Liver (tissue), 10 donors: ENCODE measurements at places on chromosomes 16 and 17. TPM values are rescaled to one million over a fixed set of nuclear protein-coding genes. Genes with fewer than 3 reads are reported as not detected.

Gene DPH1
- total RNA-seq: 9.8 TPM

DNA sequence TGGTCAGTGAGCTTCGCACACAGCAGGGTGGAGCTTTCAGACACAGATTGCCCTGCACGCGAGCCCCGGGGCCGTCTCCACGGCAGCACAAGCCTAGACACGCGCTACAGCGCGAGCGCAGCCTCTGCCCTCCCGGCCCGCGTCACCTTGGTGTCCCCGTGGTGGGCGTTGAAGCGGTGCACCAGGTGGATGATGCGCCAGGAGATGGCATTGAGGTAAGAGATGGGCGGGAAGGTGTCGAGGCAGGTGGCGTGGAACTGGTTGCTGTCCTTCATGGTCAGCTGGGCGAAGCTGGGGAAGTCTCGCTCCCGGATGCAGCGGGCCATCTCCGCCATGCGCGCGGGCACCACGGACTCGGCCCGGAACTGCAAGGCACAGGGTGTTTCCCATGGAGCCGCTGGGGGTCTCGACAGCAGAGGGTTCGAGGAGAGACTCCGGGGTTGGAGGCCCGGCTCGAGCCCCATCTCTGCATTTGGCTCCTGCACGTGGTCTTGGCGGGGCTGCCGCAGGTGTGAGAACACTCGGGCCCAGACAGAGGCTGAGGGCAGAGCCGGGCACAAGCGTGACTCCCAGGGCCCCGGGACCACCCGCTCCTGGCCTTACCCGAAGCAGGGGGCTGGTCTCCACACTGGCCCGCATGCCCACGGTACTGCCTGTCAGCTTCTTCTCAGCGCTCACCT is 4.3 kb upstream of the CYBA start:
- no peak for DNase-seq

DNA sequence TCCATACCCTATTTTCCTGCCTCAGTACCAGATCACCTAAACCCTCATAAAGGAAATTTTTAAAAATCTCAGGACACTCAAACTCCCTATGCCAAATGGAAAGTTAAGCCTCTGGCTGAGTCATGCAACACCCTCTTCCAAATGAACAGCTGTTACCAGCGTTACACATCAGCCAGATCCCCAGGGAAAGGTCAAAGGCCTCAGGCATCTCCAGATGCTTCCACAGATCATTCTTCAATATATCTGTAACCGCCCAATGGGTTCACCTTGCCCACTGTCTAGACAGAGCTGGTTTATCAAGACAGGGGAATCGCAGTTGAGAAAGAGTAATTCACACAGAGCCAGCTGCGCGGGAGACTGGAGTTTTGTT is 29.1 kb upstream of the SHCBP1 start:
- no peak for DNase-seq

Gene TAC4
- total RNA-seq: not detected

Gene MAPT
- total RNA-seq: 0.17 TPM

GRCh38 chr17:77428020-77428748 is 287.4 kb downstream of the SEC14L1 start:
- no peak for DNase-seq

- DNase-seq: no peak
Measured at GRCh38 chr16:83817022-83817421, 9.2 kb downstream of the HSBP1 start.

DNA sequence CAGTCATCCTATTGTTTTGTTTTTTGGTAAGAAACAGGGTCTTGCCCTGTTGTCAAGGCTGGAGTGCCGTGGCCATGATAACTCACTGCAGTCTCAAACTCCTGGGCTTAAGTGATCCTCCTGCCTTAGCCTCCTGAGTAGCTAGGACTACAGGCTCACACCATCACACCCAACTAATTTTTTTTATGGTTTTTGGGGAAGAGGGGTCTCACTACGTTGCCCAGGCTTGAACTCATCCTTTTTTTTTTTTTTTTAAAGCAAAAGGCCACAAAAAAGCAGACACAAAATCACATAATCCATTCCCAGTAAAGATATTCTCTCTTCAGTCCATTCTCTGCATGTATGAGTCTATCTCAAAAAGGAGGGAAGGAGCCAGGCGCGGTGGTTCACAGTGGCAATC is 5.5 kb downstream of the SPAG9 start:
- DNase-seq: no peak

Gene ARHGDIA
- 47.3 TPM for total RNA-seq

DNA sequence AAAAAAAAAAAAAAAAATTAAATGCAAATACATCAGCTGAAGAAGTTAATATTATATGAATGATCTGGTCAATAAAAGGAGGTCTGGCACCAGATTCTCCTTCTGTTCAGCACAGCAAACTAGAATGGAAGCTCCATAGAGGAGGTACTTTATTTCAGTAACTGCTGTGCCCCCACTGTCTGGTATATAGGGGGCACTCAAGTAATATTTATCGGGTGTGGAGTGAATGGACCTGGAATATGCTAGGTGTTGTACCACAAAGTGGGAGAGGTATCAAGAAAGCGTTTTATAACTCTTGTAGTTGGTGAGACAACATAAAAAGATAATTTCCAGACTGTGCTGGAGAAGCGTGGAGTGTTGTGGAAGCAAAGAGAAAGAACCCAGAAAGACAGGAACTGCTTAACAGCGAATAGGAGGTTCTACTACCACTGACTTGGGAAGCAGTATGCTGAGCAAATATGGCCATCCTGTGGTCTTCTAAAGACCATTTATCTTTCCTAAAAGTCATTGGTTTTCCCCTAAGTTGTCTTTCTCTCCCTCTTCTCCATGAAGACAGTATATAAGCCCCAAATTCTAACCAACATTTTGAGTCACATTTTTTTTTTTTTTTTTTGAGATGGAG is 12.2 kb upstream of the PRKCA start:
- DNase-seq: no peak
